ENCODE measurements at places on chromosomes 1 and 21.

- no peak for DNase-seq
Measured at GRCh38 chr1:36888811-36889477, 145.4 kb downstream of the GRIK3 start.

DNA sequence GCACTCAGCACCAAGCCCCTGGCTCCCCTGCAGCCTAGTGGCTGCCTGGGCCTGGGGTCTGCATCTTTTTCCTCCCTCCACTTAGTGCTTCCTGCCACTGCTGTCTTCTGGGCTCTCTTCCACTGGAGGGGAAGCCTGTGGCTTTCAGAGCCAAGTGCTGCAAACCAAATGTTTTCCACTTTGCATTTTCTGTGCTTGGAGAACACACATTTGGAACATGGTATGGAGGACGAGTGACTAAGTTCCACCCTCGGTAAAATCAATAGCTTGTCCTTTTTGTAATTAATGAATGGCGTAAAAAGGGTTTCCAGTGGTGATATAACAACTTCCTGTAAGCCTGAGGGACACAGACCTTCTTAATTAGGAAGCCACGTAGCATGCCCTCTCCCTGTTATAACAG is 10.1 kb upstream of the GPR153 start:
- DNase-seq = no peak

GRCh38 chr1:10398278-10398733 is 558 bp upstream of the PGD start:
- no peak for DNase-seq

DNA sequence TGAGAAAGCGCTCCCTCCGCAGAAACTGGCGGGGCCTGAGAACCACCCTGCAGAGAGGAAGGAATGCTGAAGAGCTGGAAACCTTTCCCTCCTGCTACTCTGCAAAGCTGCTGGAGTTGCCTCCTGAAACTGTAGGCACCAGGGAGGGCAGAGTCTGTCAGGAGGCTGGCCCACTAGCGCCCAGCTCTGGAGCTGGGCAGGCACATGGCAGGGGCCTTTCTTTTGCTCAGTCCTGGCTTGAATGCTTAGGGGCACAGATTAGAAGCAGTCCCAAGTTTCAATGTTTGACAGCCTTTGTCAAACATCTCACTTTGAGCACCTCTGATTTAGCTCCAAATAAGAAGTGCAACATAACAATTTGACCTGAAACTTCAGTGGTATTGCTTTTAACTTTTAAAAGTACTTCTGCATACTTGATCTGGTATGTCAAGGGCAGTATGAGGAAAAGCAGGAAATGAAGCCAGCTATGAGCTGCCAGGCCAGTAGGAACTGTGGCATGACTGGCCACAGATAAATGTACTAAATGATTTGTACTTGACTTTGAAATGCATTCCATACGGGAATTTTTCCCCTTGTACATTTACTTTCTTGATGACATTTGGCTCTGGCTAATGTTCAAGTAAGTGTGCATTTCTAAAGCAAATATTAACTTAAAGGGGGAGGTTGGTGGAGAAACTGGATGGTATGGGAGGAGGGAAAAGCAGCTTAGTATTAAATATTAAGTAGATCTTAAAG is 7.2 kb downstream of the C1orf116 start:
- DNase-seq = no peak

GRCh38 chr21:35072960-35073359 is 23.9 kb upstream of the RUNX1 start:
- DNase-seq = no peak

DNA sequence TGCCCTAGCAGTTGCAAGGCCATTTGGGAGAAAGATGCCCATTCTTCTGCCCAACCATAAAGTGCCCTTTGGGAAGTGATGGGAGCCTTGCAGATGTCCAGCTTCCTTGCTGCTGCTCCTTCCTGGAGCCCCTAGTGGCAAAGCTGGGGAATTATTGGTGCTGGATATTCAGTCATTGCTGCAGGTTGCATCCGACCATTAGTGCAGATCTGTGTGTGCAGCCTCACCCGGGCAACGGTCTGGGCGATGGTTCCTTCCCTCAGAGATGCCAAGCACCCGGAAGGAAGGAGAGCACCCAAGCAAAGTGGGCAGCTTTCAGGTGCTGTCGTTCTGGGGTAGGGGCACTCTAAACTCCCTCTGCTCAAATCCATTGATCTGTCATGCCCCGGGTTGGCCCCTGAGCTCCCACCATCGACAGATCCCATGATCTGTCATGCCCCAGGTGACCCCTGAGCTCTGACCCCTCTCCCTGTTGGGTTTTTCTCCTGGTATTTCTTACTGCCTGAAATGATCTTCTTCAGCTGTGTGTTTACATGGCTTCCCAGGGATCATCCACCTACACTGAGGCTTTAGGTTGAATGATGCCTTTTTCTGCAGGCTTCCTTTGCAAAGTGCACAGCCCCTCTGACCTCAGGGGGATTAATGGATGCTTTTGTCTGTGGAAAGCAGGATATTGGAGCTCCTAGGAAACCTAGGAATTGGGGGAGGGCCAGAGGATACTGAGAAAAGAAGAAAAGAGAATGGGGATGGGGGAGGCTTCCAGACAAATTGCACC is 467.5 kb downstream of the PTPRU start:
- DNase-seq = no peak
